ENCODE measurements at places on chromosomes 5 and 9. TPM values are rescaled to one million over a fixed set of nuclear protein-coding genes. Genes with fewer than 3 reads are reported as not detected.

GRCh38 chr9:8262625-8263622 lies 463.3 kb upstream of the DMAC1 start:
- DNase-seq = no peak

CTSL gene
- 55.0 TPM for polyA plus RNA-seq

- no peak for DNase-seq
Observed at GRCh38 chr5:55356896-55357295, 49.1 kb downstream of the MTREX start.

DNA sequence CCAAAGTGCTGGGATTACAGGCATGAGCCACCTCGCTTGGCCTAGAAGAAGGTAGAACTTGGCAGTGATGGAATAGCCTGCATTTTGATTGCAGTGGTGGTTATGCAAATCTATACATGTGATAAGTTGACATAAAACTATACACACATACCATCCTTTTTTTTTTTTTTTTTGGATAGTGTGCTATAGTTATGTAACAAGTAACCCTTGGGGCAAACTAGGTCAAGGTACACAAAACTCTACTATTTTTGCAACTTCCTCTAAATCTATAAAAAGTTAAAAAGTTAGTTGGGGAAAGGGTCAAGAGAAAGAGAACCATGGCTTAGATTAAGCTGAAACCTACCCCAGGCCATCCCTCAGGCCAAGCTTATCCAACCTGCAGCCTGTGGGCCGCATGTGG lies 11.1 kb downstream of the TRIM14 start:
- DNase-seq = no peak

GRCh38 chr9:2243666-2244555 lies 228.8 kb downstream of the SMARCA2 start:
- DNase-seq = no peak

Measured in muscle of back (tissue), 13 donors.